Left kidney (tissue), 8 donors: ENCODE measurements at places on chromosomes 2 and 18. TPM values are rescaled to one million over a fixed set of nuclear protein-coding genes. Genes with fewer than 3 reads are reported as not detected.

DNA sequence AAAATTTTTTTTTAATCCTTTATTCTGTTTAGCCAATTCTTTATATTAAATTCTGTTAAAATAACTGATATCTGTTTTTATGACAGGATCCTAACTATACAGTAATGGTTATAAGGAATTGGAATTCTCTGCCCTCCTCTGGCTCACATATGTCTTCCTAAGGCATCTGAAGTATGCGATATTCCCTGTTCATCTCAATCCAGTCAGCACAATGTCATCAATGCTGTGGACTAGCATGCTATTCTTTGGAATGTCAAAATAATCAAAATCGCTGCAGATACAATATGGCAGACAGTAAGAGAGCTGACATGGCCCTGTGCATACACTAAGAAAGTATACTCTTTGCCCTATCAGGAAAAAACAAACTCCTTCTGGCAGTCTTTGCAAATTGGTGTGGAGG lies 107.6 kb downstream of the AP1S3 start:
- DNase-seq: no peak

DNA sequence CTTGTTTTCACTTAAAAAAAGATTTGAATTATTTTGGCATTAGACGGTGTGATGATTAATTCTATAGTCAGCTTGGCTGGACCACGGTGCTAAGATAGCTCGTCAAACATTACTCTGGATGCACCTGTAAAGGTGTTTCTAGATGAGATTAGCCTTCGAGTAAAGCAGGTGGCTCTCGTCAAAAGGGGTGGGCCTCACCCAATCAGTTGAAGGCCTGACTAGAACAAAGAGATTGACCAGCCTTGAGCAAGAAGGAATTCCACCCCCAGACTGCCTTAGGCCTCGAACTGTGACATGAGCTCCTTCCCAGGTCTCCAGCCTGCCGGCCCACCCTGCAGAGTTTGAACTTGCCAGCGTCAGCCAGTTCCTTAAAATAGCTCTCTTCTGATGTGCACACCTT lies 73.4 kb downstream of the TWIST2 start:
- DNase-seq: no peak

GRCh38 chr2:84778911-84779690 lies 101.8 kb downstream of the TRABD2A start:
- DNase-seq: no peak

DNA sequence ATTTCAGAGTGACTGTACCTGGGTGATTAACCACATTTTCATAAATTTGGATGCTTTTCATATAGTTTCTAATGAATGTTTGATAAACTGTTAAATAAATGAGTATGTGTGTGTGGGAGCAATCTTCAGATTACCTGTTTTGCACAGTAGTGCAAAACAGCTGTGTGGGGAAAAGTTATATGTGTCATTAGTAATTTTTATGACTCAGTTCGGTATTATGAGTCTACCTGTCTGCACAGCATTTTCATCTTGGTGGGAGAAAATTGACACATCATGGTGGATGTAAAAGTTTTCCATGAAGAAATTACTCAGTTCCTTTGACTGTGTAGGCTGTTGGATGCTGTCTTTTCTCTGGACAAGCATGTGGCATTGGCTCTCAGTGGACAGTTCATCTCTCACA lies 43.8 kb downstream of the LTBP1 start:
- DNase-seq: no peak

DNA sequence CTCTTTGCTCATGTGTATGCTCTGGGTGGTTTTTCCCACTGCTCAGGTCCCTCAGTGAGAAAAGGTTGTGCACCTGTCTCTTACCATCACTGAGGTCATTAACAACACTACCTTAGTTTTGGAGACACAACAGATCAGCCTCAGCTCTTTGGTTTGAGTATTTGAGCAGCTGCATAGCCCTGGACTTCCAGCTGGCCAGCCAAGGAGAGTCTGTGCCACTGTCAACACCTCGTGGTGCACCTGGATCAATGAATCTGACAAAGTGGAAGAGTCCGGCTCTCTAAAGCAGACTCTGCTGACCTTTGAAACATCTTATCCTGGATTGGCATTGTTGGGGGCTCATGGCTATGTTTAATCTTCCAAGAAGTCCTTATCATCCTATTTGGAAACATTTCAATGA lies 30.0 kb downstream of the SERPINB8 start:
- no peak for DNase-seq

DNA sequence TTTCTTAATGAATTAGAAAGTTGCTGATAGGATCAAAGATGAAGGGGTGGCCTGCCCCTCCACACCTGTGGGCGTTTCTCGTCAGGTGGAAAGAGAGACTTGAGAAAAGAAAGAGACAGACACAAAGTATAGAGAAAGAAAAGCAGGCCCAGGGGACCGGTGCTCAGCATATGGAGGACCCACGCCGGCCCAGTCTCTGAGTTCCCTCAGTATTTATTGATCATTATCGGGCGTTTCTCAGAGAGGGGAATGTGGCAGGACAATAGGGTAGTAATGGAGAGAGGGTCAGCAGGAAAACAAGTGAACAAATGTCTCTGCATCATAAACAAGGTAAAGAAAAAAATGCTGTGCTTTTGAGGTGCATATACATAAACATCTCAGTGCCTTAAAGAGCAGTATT lies 144.3 kb downstream of the CCDC102B start:
- no peak for DNase-seq

GRCh38 chr2:162929571-162929970 lies 91.0 kb upstream of the KCNH7 start:
- no peak for DNase-seq

DNA sequence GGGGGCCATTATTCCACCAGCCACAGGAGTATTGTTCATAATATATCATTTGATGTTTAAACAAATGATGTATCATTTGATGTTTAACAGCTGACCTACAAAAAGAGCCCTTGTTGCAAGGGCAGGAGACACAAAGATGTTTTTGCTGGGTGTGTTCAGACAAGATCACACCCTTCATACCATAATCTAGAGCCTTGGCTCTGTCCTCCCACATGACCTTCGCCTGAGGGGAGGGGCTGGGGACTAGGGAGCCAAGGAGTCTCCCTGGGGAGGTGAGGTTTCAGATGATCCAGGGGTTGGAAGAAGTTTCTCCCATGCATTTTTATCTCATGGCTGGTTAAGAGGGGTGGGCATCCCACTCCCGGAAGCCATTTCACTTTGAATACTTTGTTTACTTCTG lies 33.5 kb downstream of the CDC42EP3 start:
- DNase-seq: no peak

DNA sequence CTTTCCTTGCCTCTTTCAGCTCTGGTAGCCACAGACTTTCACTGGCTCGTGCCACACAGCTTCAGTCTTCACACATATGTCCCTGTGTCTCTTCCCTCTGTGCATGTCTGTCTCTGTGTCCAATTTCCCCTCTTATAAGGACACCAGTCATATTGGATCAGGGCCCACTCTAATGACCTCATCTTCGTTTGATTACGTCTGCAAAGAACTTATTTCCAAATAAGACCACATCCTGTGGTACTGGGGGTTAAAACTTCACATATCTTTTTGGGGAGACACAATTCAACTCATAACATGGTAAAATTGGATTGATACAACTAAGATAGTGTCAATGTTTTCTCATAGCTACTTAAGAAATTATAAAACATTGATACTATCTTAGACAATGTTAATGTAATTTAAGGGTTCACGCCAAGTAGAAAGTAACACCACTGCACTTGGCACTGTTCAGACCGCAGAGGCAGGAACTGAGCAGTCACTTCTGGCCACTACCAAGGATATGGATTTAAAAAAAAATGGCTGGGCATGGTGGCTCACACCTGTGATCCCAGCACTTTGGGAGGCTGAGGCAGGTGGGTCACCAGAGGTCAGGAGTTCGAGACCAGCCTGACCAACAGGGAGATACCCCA lies 119.6 kb upstream of the EPAS1 start:
- no peak for DNase-seq

- no peak for DNase-seq
Measured at GRCh38 chr2:117342415-117342814, 472.1 kb upstream of the DDX18 start.

DNA sequence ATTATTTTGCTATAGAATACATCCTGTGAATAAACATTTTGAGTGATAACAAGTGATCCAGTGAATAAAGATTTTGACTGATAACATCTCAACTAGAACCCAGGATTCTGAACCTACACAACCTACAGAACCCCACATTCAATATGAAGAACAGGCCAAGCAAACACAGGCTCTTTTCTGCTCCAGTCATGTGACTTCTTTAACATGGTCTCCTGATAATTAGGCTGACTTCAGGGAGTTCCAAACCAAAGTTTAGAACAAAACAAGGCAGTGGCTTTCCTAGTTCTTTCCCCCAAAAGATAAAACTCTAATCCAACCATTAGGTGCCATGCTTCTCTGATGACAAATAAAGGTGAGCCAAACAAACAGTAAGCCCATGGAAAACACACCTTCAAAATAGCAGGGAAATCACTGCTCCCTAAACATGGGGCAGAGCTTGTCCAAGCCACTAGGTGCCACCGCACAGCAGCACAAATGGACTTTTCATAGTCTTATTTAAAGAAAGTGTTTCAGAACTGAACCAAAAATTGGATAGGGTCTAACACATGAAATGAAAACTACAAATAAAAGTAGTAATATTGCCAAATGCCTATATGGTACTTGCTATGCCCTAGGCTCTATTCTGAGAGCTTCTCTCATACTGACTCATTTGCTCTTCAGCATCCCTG lies 95.3 kb downstream of the EVA1A start:
- no peak for DNase-seq

DNA sequence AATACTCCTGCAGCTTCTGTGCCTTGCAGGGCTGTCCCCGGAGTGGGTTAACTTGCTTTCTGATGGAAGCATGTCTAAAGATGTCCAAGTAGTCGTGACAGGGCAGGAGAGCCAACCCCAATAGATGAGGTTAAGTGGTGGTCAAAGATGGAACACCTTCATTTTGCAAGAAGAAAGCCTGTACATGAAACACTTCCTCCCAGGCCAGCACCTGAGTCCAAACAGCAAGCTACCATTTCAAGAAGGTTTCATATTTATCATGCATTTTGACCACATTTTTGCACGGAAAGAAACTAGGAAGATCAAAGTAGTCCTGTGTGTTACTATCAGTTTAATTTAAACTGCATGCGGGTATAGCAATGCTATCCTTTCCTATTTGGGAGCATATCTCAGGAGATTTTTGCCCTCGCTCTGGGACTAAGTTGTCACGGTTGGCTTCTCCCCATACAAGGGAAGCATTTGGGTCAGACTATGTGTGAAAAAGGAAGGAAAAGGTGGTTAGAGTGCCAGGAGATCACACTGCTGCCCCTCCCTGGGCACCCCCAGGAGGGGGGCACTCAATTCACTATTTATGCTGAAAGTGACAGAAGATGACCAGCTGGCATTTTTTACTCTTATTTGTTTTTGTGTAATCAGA lies 187.6 kb downstream of the ZNF521 start:
- DNase-seq: no peak

DNA sequence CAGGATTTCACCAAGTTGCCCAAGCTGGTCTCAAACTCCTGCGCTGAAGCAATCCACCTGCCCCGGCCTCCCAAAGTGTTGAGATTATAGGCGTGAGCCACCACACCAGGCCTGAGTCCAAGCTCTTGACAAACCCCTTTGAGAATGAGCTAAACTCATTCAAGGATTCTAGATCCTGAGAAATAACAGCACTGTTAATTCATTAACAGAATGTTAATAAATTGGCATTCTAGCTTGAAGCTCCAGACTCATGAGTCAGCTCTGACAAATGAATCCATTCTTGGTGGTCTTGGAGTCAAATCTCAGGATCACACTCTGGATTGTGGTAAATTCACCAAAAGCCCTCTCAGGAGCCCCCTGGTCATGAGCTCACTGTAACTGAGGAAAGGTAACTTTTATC lies 1.8 kb downstream of the NARS1 start:
- DNase-seq: no peak

DNA sequence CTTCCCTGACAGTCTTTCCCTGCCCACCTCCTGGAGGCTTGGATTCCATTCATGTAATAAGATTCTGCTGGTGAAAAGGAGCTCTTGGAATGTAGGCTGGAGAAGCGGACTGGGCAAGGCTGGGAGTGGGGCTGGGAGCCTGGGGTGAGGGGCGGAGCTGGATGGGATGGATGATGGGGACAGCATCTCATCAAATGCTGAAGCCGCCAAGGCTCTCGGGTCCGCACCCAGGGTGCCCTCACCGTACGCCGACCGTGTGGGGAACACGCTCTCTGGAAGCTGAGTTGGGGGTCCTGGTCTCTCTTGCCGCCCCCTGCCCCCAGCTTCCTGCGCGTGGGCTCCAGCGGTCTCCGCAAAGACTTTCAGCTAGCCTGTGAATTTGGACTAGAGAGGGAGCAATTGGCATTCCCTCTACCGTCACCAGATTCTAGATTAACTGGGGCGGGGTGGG lies 9.1 kb downstream of the RAX start:
- no peak for DNase-seq

DNA sequence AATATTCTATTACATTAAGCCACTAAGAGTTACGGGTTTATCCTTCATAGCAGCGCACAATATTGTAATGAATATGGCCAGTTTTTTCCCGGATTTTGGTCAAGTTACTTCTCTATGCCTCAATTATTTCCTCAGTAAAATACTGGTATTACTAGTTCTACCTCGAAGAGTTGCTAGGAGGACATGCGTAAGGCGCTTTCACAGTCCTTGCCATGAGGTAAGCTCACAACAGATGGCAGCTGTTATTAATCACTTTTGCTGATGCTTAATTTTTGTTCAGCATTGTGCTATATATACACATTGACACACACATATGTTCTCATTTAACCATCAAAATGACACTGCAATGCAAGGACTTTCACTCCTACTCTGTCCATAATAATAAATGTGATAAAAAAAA lies 101.5 kb downstream of the SCG2 start:
- no peak for DNase-seq

- no peak for DNase-seq
Measured at GRCh38 chr2:26352892-26353291, 6.3 kb upstream of the ADGRF3 start.

GRCh38 chr2:187554011-187554703 lies at the start of gene TFPI:
TSS of gene TFPI (minus strand) at chr2:187554435. CDS start at chr2:187503768, 50,667 bp downstream.
- peak; percentile 53 for DNase-seq

Gene ANKRD30BL
- 0.85 TPM for polyA plus RNA-seq

Gene SERPINB7
- 1.0 TPM for polyA plus RNA-seq

Gene GALR1
- polyA plus RNA-seq: 0.15 TPM

Gene CBLN2
- 16.4 TPM for polyA plus RNA-seq
